ENCODE measurements at places on chromosomes 13 and 19.
A peak's percentile ranks its signal among the peaks of the same experiment; 100 is the strongest.

DNA sequence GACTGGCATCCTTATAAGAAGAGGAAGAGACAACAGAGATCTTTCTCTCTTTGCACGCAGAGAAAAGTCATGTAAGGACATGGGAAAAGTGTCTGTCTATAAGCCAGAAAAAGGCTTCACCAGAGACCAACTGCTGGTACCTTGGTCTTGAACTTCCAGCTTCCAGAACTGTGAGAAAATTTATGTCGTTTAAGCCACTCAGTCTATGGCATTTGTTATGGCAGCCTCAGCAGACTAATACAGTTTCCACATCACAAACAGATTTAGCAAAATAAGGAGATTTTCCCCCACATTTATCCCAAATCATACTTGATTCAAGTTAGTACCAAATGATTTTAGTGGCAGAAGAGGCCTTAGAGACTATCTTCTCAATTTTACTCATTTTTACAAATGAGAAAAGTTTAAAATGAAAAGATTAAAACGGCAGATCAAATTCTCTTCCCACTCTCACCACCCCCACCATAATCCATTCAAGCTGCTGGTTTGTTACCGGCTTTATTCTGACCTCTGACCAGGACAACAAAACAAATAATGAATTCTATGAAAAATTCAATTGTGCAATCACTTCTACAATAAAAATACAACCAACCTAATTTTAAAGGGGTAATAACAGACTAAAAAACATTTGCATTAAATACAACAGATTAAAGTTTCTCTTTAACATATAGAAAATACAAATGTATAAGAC is 316.3 kb downstream of the TBC1D4 start:
- no peak for DNase-seq

DNA sequence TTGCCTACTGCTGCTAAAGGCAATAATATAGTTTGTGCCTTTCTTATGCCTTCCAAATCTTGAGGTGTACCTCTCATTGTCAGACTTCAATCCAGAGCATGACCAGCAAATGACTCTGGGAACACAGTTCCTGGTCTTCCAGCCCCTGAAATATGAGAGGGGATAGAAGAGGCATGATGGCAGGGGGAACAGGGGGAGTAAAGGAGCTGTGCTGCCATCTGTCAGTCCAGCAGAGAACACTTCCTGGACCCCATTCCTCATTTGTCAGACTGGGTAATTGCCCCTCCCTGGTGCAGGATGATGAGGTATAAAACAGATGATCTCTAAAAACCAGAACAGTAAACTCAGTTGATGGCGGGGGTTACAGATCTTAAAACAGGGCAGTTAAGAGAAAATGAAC is 618.7 kb downstream of the DIAPH3 start:
- DNase-seq, result no peak

DNA sequence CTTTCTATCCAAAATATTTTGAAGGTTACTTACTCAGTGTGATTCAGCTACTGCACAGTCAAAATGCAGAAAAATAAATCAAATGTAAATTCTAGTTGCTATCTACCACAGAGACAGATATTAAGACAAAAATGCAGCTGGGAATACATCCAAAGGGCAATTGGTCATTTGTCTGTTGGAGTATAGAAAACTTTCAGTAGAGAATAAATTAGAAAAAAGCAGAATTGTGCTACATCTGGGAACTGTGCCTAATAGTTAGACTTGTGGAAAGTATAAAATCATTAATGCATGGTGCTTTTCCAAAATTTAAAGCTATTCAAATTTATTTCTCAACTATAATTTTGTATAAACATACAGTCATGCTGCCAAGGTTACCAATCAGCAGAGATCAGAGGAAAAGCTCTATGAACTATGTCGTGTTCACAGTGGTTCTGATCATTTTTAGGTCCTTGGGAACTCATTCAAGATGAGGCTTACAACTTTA is 1635.8 kb downstream of the PCDH9 start:
- DNase-seq, result no peak

DNA sequence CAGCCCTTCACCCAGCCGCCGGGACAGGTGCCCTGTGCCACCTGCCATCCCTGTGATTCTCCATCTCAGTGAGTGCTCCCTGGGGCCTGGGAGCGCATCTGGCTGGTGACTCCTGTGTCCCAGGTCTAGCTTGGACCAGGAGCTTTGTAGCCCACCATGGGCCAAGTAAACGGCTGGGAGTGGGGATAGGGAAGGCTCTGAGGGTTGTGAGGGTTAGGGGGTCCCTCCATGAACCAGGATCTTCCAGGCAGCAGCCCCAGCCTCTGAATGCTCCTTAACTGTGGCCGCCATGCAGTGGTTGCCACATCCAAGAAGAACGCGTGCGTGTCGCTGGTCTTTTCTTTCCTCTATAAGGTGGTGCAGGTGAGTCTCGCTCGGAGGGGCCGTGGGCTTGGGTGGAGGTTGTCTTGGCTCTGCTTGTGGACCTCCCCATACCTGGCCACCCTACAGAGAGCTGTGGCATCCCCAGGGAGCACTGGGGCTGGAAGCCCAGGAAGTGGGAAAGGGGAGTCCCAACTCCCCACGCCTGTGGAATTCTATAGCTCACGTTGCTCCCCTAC is 8.4 kb downstream of the AP1M1 start:
- DNase-seq, result no peak

- no peak for DNase-seq
These were observed 73.2 kb upstream of the MCF2L start for GRCh38 chr13:112895521-112896465.

DNA sequence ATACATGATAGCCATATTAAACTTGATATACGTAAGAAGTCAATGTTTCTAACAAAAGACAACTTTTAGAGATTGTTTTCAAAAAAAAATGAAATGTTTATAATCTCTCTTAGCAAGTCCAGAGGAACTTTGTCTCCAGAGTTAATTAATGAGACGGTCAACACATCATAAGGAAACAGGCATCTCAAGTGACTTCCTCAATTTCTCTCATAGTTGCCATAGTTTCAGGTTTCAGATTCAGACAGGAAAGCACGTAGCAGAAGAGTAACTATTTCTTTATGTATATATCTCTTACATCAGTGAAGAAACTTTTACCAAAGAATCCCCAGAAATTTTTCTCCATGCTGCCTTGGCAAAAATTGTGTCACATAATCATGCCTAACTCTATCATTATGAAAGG is 159.6 kb upstream of the ATXN8OS start:
- no peak for DNase-seq

DNA sequence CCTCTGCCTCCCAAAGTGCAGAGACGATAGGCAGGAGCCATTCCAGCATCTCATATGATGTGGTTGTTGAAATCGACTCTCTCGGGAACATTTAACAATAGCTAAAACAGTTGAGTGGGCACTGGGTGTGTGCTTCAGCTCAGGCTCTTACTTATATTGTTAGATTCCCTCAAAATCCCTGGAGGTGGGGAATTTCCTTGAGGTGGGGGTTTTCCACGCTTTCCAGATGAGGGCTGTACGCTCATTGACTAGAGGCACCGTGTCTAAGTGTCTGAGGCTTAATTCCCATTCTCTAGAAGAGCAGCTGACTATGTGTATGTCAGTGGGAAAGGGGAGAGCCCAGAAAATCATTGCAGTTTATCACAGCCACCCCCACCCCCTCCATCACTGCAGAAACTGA is 10.8 kb upstream of the GRAMD1A start:
- DNase-seq, result no peak

GRCh38 chr13:109146912-109147647 is 517.7 kb downstream of the MYO16 start:
- no peak for DNase-seq

- DNase-seq, result no peak
These were observed 752.2 kb downstream of the GPC5 start for GRCh38 chr13:92150606-92151005.

DNA sequence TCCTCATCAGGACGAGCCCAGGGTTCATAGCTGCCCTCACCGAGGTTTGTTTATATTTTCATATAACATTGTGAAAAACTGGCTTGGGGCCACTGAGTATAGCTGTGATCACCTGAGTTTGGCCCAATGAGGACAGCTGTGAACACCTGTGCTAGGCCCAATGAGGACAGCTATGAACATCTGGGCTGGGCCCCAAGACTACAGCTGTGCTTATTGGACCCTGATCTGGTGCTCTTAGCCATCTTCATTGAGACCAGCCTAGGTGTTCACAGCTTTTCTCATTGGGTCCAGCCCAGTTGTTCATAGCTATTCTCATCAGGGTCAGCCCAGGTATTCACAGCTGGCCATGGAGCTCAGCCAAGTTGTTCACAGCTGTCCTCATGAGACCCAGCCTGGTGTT is 1167.3 kb downstream of the UQCRFS1 start:
- no peak for DNase-seq

DNA sequence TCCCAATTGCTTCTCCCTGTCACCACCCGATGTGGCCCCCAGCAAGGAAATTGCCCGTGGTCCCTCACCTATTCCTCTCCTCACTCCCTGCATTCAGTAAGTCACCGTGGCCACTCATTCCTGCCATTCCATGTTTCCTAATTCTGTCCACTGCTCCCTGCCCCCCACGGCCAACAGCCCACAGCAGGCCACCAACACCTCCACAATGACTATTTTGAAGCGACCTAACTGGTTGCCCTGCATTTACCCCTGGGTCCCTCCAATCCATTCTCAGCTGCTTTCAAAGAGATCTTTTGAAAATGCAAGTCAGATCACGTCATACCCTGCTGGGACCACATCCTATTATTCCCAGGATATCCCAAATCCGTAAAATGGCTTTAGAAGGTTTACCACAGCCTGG is 210.4 kb downstream of the DCLK1 start:
- no peak for DNase-seq

- peak; percentile 13 for DNase-seq
These were observed 21.8 kb downstream of the DCAF15 start for GRCh38 chr19:13974073-13974472.

DNA sequence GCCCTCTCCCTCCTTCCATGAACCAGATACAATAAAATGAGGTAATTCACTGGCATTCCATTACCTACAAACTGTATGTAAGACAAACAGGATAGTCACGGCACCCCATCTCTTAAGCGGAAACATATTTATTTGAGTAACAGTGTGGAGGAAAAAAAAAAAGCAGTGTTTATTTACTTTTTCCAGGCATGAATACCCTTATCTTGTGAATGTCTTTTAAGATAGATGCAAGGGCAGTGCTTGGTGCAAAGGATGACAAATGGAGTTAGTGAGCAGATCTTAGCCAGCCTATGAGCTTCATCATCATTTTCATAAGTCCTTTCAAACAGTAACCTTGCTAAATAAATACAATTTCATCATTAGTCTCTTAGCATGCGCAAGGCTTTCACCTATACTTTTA is 1661.8 kb upstream of the SPRY2 start:
- no peak for DNase-seq

GRCh38 chr13:97226788-97227627 is 4.9 kb downstream of the MBNL2 start:
- DNase-seq, result no peak

Measured in NCI-H2081 (cell line).